ENCODE measurements at places on chromosomes 2 and 18. TPM values are rescaled to one million over a fixed set of nuclear protein-coding genes. Genes with fewer than 3 reads are reported as not detected.

GRCh38 chr2:85735691-85736090, 18.1 kb upstream of the ATOH8 start:
- H3K4me3 ChIP-seq: no peak overlapping the region
- no peaks in the 10 kb centered on the region for H3K36me3 ChIP-seq
- H3K27ac ChIP-seq: peak overlapping the region; percentile 93
- H3K4me1 ChIP-seq: peaks cover 74% of the 10 kb centered on the region

GREB1L gene
- total RNA-seq: 14.4 TPM

DNA sequence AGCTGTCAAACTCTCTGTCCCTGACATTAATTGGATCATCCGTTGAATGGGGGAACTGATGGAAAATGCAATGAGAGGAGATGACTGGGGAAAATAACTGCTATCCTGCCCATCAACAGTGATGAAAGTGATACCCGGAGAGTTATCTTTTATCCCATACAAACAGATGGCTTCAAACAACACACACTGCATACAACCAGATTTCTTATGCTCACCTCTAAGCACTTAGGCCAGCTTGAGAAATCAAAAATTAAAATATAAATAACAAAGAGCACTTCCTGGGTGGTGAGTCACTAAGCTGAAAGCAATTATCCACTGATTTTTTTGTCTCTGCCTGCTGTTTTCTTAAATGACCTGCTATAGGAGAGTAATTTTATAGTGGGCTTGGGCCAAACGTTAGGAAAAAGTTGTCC, 237.6 kb upstream of the RGPD4 start:
- no peaks in the 10 kb centered on the region for H3K4me1 ChIP-seq
- DNase-seq: no peak
- no peaks in the 10 kb centered on the region for H3K36me3 ChIP-seq
- no peak overlapping the region for H3K27ac ChIP-seq
- no peaks in the 10 kb centered on the region for H3K27me3 ChIP-seq

ZNF521 gene
- total RNA-seq: 3.5 TPM

LHCGR gene
- not detected for total RNA-seq

DNA sequence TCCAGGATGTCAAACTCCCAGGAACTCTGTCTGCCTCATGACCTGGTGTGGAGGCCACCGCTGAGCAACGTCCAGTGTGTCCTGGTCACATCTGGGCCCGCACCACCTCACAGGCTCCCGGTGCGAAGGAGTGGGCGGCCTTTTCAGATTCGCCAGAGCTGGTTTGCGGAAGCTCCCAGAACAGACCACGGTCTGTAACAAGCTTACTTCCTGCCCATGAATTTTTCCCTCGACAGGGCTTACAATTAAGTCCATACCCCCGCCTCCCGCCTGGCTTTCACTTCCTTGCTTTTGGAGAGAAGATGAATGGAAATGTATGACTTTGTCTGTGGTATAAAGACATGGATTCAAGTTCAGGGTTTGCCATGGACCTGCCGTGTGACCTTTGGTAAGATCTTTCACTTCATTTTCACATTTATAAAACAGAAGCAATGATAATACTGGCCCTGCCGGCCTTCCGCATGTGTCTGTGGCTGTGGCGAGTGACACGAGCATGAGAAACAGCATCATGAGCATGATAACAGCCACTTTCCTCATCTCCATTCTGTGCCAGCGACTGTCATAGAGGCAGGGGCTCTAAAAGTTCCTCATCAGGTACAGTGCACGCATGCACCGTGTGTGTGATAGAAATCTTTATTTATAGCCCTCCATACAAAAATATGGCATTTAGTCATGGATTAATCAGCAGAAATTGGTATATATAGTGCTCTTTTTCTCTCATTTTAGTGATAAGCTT, 31.0 kb upstream of the KCNF1 start:
- H3K4me1 ChIP-seq: no peaks in the 10 kb centered on the region
- no peaks in the 10 kb centered on the region for H3K27me3 ChIP-seq
- no peak overlapping the region for H3K4me3 ChIP-seq
- no peak for DNase-seq
- H3K36me3 ChIP-seq: no peaks in the 10 kb centered on the region

DNA sequence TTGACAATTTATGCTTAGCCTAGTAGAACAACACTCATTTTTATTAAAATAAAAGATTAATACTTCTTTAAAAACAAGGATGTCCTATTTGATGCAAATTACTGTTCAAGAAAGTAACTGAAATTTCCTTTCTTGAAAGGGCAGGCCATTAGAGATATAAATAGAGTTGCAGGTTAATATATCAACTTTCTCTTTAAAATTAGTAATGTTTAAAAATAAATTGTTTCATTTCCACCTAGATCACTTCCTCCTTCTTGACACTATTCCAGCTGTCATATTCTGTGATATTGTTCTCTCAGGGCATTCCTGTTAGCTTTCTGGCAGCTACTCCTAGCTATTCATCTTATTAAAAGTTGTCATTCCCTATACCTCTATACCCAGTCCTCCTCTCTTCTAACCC, 357.9 kb upstream of the NRP2 start:
- no peaks in the 10 kb centered on the region for H3K36me3 ChIP-seq
- H3K27ac ChIP-seq: no peak overlapping the region
- H3K4me1 ChIP-seq: no peaks in the 10 kb centered on the region
- no peak for DNase-seq
